ENCODE measurements at places on chromosomes 16 and 17.
A peak's percentile ranks its signal among the peaks of the same experiment; 100 is the strongest.

- no peak for DNase-seq
Measured at GRCh38 chr17:17081304-17081940, 39.2 kb downstream of the MPRIP start.

GRCh38 chr17:44766409-44767038 lies 7.7 kb downstream of the ADAM11 start:
- DNase-seq: no peak

DNA sequence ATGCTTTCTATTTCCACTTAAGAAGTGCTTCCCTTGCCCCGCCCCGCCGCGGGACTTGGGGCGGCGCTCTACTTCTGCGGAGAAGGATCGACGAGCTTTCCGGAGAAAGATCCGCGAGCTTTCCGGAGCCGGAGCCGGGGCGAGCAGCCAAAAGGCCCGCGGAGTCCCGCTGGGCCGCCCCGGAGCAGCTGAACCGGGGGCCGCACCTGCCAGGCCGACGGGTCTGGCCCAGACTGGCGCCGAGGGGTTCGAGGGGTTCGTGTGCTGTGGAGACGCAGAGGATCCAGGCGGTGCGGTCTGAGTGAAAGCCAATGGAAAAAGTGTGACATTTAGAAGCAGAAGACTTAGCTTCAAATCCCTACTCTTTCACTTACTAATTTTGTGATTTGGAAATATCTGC lies 50.8 kb downstream of the TBC1D26 start:
- DNase-seq: no peak

DNA sequence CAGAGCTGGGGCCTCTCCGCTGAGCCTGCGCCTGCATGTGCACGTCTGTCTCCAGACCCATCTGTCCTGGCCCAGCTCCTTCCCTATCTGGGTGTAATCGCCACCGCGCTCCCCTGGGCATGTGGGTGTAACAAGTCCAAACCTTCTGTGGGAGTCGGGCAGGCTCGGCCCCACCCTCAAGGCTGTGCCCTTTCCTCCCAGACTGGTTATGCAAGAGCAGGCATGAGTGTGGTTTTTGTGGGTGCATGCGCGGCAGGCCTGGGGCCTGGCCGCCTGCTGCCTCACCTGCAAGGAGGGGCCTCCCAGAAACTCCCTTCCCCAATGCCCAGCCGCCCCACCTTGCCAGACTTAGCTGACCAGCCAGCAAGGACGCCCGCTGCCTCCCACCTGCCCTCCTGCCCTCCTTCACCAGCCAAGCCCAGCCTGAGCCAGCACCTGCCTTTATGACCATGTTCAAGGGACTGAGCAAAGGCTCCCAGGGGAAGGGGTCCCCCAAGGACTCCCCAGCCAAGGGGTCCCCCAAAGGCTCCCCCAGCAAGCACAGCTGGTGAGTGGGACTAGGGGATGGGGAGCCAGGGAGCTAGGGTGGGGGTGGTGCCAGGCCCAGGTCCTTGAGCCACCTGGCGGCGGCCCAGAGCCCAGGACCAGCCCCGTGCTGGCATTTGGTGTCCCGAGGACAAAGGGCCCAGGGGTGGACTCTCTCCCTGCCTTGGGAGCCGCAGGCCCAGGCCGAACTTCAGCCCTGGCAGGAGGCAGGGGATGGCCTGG lies at the start of gene EVPLL:
TSS of gene EVPLL (plus strand) at position 342 of the 768 bp plus-strand sequence. CDS start 3,160 bp downstream, outside the sequence.
- peak; percentile 91 for DNase-seq

GRCh38 chr16:11615748-11616447 lies 29.2 kb upstream of the LITAF start:
- no peak for DNase-seq

Data from epithelial cell of prostate (primary cell).